ENCODE measurements at places on chromosomes 16 and 17.

DNA sequence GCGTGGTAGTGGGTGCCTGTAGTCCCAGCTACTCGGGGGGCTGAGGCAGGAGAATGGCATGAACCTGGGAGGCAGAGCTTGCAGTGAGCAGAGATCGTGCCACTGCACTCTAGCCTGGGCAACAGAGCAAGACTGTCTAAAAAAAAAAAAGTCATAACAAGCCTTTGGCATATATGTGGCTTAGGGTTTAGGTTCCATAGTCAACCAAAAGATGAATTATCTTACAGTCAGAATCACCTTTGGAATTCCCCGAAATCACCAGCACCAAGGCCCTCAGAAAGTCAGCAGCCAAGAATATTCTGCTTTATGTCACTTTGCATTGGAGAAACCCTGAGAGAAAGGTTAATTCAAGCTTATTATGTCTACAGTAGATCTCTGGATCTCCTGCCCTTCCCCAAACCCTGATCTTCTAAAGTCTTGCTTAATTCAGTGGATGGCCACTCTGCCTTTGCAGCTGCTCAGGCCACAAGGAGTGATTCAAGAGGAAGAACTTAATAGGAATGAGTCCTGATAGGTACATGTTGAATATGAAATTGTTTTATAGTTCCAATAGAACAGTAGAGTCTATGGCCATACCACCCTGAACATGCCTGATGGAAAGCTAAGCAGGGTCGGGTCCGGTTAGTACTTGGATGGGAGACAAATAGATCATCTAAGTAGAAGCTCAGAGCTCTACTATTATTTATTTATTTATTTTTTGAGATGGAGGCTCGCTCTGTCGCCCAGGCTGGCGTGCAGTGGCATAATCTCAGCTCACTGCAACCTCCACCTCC, 196.0 kb upstream of the CACNG5 start:
- no peak for DNase-seq

DNA sequence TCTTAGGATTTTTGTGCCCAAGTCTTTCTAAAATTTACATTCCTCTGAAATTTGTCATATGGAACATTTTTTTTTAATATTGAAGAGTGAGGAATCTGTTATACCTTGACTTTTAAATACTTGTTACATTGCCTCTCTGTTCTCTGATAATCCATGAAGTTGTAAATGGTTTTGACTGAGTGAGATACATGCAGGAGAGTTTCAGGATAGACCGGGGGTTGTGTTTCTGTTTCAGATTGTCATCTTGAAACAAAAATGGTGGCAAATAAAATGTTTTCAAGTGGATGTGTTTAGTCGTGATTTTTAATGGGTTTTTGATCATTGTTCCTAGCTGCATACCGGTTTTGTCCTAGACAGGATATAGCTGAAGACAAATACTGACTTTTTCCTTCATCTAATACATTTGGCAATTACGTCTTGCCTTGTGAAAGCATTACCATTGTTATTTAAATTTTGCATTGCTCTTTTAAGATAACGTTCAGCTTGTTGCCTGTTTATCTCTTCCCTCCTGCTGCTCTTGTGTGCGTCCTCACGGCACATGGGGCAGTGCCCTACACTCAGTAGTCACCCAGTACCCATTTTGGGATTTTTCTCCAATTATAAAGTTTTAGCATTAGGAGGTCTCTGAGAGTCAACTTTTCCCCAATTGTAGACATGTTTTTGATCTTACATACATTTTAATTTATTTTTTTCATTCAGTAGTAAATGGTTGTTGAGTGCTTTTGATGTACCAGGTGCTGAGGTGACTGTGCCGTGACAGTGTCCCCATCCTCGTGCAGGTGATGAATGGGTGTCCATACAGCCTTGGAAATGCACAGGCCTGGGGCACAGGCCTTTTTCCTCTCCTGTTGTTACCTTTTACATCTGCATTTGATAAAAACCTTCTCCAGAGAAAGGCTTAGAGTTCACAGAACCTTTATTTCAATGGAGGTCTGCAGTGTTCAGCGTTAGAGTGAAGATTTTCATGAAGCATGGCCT, 169.9 kb downstream of the MSI2 start:
- no peak for DNase-seq

- DNase-seq = no peak
Observed at GRCh38 chr17:30796016-30796415, 28.5 kb downstream of the CRLF3 start.

DNA sequence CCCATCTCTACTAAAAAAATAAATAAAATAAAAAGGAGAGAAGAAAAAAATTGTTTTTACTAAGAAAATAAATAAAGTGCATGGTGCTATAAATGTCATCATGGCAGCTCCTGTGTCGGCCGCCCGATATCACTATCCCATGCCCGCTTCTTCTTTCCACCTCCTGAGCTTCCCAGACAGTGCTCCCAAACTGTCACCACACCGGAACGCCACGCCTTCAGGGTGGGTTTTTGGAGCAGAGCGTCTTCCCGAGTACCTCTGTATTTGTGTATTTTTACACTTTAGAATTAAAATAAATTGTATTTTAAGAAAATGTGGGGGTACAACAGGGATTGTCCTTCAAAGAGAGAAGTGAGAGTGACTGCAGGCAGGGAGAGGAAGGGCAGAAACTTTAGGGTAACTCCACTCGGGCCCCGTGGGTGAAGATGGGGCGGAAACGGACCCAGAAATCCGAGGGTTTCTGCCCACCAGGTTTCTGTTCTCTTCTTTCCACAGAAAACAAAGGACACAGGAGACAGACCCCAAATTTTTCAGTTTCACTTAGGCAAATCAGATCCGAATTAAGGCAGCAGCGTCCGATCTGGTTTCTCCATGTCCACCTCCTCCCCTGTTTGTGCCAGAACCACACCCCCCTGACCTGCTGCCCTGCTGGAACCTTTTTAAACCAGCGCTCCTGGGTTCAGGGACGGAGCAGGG, 3.6 kb upstream of the ITGAX start:
- no peak for DNase-seq

DNA sequence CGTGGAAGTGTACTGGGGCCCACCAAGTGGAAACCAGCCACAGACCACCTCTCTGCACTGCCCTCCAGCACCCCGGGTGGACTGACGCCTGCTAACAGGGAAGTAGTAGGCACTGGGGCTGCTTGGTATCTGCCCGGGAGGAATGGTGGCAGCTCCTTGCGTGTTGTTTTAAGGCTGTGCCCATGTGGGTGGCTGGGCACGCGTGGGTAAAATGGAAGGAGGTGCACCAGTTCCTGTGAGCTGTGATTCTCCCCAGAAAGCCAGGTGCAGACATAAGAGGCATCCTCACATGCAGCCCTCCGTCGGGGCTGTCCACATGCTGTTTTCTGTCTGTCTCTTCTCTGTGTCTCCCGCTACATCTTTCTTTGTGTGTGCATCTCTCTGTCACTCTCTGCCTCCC, 122.3 kb downstream of the ENGASE start:
- no peak for DNase-seq

DNA sequence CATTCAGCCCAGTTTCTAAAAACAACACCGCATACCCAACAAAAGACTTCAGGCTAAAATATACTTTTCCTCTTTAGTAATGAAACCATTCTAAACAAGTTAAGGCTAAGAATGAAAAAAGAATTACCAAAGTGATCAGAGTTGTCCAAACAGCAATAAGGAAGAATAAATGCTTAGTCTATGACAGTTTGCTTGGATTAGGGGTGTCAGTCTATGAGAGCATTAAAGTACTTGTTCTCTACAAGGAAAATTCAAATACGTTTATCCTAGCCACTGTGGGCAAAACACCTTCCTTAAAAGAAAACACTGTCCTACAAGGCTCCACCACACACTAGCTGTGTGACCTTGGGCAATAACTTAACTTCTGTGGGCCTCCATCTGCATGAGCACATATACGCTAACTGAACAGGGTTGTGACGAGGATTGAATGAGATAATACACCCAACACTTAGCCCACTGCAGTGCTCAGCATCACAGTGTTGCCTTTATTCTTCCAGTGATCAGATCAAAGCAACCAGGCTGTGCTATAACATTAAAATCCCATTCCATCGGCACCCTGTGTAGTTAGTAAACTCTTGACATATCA, 53.6 kb downstream of the TEX2 start:
- DNase-seq = no peak

DNA sequence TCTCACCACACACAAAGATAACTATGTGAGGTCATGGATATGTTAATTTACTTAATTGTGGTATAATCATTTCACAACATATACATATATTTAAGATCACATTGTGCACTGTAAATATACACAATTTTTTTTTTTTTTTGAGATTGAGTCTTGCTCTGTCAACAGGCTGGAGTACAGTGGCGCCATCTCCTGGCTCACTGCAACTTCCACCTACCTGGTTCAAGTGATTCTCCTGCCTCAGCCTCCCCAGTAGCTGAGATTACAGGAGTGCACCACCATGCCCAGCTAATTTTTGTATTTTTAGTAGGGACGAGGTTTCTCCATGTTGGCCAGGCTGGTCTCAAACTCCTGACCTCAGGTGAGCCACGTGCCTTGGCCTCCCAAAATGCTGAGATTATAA, 11.5 kb upstream of the PRSS54 start:
- DNase-seq = no peak

GRCh38 chr17:6675201-6675825, 23.8 kb downstream of the C17orf100 start:
- no peak for DNase-seq

GRCh38 chr17:21573961-21574610, 118.2 kb upstream of the KCNJ18 start:
- DNase-seq = peak; percentile 78

GRCh38 chr16:10923146-10923649, 19.1 kb downstream of the DEXI start:
- DNase-seq = no peak

GRCh38 chr16:74944466-74944865, 40.5 kb downstream of the WDR59 start:
- no peak for DNase-seq

- DNase-seq = no peak
Observed at GRCh38 chr17:61233991-61234750, 165.5 kb upstream of the TBX2 start.

- no peak for DNase-seq
Observed at GRCh38 chr17:33704856-33705255, 411.8 kb upstream of the ASIC2 start.

DNA sequence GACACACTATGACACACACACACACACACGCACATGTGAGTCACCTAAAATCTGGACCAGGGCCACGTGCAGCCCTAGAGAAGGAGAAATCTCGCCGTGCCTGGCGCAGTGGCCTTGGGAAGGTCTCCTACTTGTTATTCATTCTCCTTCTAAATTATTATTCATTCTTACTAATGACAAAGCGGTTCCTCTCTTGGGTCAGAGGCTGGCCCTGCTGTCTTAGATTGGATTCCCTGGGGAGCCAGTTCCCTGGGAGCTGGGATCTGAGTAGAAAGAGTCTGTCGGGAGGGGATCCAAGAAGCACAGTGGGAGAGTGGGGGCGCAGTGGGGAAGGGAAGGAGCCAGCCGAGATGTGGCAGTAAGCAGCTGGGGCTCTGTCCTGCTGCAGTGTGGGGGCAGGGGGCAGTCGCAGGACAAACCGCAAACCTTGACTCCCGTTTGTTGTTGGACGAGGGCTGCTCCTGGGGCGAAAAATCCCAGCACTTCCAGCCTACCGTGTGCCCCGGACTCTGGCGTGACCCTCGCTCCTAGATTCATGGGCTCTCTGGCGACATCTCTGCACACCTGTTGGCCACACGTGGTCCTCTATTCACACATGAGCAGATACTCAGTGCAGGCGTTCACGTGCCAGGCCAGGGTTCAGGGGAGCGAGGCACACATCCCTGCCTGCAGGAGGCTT, 18.7 kb upstream of the JPH3 start:
- DNase-seq = no peak

- no peak for DNase-seq
Observed at GRCh38 chr17:28493460-28493859, 12.7 kb upstream of the FOXN1 start.
